ENCODE measurements at places on chromosomes 6 and 20. TPM values are rescaled to one million over a fixed set of nuclear protein-coding genes. Genes with fewer than 3 reads are reported as not detected.

DNA sequence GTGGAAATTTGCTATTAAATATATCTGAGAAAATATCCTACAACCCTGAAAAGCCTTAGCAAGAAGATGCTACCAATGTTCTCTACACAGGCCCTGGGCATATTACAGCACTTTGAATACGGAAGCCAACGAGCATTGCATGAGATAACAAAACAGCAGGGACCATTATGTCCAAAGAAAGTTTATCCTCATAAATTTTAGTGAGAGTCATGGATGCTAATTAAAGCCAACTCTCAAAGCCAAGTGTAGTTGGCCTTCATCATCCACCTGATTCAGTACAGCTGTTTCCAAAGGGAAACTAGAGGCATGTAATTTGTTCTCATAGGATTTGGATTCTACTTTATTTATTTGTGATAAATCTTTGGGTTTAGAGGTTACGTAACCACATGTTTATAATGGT is 564.8 kb downstream of the RFPL4B start:
- no peak for DNase-seq

DNA sequence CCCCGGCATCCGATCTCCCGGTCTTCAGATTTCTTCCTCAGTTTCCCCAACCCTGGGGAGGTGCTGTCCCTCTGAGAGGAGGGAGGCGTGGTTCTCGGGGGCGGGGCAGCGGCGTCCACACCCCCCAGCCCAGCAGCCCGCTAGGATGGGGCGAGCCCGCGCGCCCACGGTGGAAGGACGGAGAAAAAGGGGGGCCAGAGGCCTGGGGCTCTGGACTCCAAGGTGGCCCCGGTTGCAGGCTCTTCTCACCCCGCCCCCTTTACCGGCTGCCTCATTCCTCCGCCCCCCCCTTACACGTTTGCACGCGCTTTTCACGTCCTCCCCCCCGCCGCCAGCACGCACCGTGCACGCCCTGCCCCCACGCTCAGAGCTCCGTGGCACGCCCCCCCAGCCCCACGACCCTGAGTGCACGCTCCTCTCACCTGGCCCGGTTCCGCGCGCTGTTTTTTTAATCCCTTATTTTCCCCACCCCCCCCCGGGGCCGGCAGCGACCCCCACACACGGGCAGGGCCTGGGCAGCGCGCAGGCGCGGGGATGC is 402 bp downstream of the ZBTB12 start:
- DNase-seq: peak; percentile 84

GRCh38 chr6:88287696-88288095 is 121.5 kb upstream of the CNR1 start:
- DNase-seq: no peak

Gene HDGFL1
- total RNA-seq: not detected

DNA sequence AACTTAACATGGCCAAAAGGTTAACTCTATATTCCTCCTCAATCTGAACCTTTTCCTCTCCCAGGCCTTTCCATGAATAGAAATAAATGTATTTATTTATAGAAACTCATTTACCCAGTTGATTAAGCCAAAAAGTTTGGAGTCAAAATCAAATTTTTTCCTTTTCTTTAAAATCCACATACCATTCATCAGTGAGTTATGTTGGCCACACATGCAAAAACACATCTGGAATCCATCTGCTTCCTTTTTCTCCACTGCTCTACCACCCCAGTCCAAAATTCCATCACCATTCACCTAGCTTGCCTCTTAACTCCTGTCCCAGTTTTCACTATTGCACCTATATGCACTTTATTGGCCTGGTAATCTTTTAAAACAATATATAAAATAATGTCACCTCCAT is 62.4 kb upstream of the TMEM200A start:
- DNase-seq: no peak

- DNase-seq: no peak
Observed at GRCh38 chr6:25174678-25175077, 104.5 kb upstream of the CARMIL1 start.

Gene AHCY
- total RNA-seq: 17.8 TPM

Gene RRAGD
- total RNA-seq: 9.3 TPM
